MCF 10A (cell line): ENCODE measurements at places on chromosomes 6 and 20. TPM values are rescaled to one million over a fixed set of nuclear protein-coding genes. Genes with fewer than 3 reads are reported as not detected.
A peak's percentile ranks its signal among the peaks of the same experiment; 100 is the strongest.

DNA sequence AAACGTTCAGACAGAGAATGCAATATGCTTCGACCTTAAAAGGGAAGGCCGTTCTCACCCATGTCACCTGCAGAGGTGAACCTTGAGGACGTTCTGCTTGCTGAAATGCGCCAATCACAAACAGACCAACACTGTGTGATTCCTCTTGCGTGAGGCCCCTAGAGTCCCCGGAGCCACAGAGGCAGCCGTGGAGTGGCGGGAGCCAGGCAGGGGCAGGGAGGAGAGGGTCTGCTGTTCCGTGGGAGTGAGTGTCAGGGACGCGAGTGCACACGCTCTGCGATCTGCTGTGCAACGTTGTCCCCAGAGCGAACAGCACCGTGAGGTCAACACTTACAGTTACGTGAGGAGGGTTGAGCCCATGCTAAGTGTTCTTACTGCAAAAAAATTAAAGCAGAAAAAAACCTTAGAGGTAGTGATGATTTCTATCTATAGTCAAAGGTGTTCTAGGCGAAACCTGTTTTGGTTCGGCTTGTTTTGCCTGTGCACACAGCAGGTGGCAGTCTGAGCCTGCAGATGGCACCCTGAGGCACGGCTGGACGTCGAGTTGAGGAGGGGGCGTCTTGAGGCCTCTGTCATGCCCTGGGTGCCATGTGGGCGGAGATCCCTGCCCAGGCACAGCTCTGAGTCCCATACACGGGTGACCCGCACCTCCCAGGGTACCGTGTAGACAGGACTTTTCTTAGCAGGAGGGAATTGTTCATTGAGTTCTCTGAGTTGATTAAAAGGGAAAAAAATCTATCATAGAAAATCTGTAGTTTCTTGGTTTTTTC is 71.7 kb upstream of the FRMD1 start:
- no peak for DNase-seq

DNA sequence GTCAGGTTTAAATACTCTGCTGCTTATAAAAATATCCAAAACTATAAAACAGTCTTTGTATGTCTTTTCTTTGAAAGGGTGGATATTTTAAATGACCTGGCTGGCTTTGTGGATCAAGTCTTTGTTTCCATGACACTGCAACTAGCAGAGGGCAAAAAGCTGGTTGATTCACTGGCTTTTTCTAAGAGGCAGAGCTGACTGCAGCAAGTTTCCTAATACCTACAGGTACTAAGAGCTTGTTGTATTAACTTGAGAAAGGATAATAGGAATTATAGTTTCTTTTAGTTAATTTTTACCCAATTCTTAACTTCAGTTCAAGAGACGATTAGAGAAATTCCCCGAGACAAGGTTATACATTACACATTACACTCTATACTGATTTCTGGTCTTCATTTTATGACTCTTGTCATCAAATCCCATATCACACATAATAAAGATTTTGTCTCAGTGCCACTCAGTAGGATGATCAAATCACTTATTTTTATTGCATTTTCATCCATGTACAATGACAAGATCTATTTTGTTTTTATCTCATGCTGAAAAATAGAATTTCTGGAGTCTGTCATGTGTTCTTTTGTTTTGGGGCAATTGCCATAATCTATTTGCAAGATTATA is 120.1 kb upstream of the RIMS1 start:
- DNase-seq = no peak

Gene TNNC2
- 0.79 TPM in 1 of 2 replicates, not detected in the other for total RNA-seq

Gene TTLL9
- 0.19 TPM in 1 of 2 replicates, not detected in the other for total RNA-seq

DNA sequence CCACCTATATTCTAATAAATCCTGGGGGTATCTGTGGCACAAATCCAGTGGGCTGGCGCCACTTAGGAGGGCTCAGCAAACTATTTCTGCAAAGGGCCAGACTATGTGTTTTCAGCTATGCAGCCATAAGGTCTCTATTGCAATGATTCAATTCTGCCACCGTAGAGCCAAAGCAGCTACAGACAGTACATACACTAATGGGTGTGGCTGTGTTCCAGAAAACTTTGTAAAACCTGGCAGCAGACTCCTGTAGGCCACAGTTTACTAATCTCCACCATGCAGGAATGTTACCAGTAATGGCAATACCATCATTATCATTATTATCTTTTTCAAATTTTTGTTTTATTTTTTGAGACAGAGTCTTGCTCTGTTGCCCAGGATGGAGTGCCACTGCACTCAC is 65.7 kb downstream of the SULF2 start:
- DNase-seq = no peak

GRCh38 chr6:50025258-50025657 is 3.5 kb upstream of the DEFB110 start:
- DNase-seq = peak; percentile 90

Gene GSTA2
- total RNA-seq = not detected in 2 replicates

DNA sequence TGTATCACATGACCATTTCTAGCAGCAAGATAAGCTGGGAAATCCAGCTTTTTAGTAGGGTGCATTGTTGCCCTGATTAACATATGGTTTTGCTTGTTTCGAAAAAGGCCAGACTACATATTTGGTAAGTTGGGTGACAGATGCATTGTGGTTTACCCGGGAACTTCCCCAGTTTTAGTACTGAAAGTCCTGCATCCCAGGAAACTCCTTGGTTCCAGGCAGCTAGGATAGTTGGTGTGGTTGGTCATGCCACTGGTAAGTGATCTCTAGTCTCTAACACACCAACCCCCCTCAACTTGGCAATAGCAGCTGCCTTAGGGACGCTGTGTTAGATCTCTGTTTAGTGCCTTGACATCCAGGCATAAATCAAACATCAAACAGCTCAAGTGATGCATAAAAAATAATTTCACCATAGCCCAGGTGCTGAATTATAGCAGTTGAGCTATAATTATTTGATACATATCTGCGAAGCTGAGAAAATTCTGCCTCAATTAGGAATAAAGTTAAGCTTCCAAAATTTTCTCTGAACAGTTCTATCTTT is 216.5 kb downstream of the TFAP2C start:
- DNase-seq = no peak

- no peak for DNase-seq
Measured at GRCh38 chr6:80466981-80467380, 360.5 kb downstream of the BCKDHB start.

Gene SPATS1
- not detected in 2 replicates for total RNA-seq

DNA sequence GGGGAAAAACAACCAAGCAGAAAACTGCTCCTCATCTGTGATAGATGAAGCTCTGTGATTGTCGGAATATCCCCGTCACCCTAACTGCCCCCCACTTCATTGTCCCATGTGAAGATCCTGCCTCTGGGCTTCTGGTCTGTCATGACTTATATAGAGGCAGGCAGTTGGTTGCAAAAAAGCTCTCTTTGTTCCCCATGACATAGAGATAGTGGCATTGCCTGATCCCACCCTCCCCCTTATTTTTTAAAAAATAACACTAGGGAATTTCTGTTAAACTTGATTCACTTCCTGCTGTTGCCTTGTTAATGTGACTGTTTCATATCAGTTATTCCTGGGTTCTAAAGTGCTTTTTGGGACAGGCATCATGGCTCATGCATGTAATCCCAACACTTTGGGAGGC is 203.1 kb downstream of the JARID2 start:
- no peak for DNase-seq

Gene ZC3H12D
- 0.29 TPM in 1 of 2 replicates, not detected in the other for total RNA-seq
